ENCODE measurements at places on chromosomes 2 and 18.
A peak's percentile ranks its signal among the peaks of the same experiment; 100 is the strongest.

GRCh38 chr2:60033325-60033724 is 520.1 kb downstream of the BCL11A start:
- no peak for DNase-seq

DNA sequence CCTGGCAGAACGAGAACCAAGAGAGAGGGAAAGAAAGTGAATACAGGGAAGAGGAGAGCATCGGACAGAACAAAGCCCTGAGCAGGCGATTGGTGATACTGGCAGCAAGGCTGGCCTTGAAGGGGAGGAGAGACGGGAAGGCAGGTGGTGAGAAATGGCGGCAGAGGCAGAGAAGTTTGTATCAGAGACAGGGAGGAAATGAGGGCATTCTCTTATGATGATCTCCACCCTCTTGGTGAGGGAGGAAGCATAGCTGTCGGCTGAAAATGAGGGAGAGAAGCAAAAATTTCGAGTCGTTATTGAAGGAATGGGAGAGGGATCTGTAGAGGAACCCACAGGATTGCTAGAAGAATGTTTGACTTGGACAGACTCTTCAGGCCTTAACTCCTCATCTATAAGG is 80.6 kb downstream of the CLIP4 start:
- no peak for DNase-seq

- DNase-seq: no peak
Observed at GRCh38 chr2:149225446-149225845, 104.9 kb upstream of the LYPD6 start.

GRCh38 chr2:11072550-11072949 is 82.7 kb upstream of the SLC66A3 start:
- peak; percentile 26 for DNase-seq

DNA sequence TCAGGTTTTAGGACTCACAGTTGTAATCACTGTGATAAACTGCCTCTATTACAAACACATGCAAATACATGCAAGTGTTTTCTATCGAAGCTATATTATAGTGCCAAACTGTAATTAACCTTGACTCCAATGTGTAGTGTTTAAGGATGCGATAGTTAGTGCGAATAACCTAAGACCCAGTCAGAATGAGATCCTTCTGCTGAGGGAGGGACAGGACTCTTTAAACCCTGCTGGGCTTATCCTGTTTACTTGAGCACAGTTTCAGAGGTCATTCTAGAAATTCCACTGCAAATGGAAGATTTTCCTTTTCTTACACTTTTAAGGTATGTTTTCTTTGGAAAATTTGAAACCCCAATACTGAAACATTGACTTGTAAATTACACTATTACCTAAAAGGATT is 68.2 kb downstream of the CALCRL start:
- DNase-seq: no peak
